ENCODE measurements at places on chromosomes 1 and 21.

- DNase-seq, result no peak
Observed at GRCh38 chr1:107941123-107941522, 23.9 kb downstream of the VAV3 start.

DNA sequence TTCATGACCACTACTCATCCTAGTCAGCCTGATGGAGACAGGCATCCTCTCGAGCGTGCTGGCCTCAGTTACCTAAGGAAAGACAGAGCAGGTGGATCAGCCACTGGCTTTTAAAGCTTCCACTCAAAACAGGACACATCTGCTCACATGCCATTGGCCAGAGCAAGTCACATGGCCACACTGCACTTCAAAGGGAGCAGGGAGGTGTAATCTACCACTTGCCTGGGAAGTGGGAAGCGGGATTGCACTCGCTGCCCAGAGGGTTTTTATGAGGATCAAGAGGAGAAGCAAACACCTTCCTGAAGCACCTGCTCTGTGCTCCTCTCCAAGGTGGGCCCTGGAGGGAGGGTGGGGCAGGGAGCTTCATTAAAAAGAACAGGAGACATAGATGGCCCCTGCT, 108.0 kb downstream of the TAS1R2 start:
- DNase-seq, result no peak

- no peak for DNase-seq
Observed at GRCh38 chr1:195915826-195916225, 692.4 kb downstream of the KCNT2 start.

GRCh38 chr1:9658199-9658598, 6.7 kb downstream of the PIK3CD start:
- peak; percentile 18 for DNase-seq

- no peak for DNase-seq
Observed at GRCh38 chr1:38133756-38134155, 87.2 kb upstream of the POU3F1 start.

- no peak for DNase-seq
Observed at GRCh38 chr21:42080788-42081083, 9.6 kb downstream of the UMODL1 start.

Measured in activated naive CD4-positive, alpha-beta T cell treated with Interleukin-2 at 50 U/mL for 16 hours (primary cell).